NCI-H146 (cell line): ENCODE measurements at places on chromosomes 7 and 10.

DNA sequence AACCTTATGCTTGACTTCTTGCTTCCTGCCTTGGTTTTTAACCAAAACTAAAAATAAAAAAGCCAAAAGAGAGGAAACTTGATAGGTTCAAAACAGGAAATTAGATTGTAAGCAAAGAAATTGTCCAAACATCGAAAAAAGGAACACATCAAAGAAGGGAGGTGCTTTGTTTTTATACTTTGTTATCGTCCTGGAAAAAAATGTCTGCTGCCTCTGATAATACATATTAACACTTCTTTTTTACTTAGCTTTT lies 286.6 kb upstream of the C7orf33 start:
- DNase-seq: no peak

GRCh38 chr10:35268791-35269257 lies 67.5 kb upstream of the CCNY start:
- DNase-seq: no peak

DNA sequence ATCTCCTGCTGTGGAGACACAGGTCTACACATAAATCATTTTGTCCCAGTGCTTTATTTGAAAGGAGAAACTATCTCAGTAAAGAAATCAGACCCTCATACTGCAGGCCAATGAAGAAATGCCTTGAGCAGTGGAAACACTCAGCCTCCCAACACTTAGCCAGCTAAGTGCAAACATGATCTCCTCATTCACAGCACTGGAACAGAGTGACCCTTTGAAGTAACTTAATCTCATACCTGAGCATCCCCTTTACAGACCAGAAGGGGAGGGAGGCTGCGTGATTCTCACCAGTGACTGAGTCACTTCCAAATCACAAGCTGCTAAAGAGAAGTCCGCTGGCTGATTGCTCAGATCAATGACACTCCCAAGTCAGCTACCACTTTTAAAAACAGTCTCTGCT lies 4.5 kb downstream of the CHST15 start:
- no peak for DNase-seq

DNA sequence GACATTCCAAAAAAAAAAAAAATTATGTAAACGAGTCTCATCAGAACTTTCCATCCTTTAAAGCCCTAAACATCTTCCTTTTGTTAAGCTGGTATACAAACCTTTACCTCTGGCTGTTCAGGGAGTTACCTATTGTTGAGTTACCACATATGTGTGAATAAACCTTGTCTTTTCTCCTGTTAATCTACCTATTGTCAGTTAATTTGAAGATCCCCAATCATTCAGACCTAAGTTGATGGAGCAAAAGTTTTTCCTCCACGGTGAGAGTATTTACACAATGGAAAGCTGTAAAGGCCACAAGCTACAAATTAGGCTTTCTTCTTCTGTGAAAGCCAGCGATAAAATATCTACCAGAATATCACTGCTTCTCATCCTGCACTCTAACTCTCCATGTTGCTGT lies 80.3 kb downstream of the SKAP2 start:
- no peak for DNase-seq

- DNase-seq: no peak
These were observed 249.2 kb upstream of the PHF14 start for GRCh38 chr7:10724449-10724848.

GRCh38 chr10:76334255-76334654 lies 902.8 kb downstream of the LRMDA start:
- DNase-seq: no peak

DNA sequence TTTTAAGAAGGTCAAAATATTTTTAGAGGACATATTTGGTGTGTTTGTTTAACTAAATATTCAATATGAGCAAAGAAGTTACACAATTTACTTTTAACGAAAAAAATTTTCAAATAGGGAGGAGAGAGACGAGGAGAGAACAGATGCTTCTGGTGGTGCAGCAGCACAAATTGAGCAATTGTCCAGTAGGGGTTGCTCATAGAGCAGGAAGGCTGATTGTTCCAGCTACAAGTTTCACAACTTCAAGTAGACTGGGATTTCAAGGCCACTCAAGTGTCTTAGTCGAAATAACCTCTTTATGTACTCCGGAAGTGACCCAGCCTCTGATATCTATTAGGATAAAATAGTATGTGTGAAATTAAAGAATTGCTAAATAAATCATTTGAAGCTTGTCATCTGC lies 197.9 kb downstream of the HDAC9 start:
- no peak for DNase-seq

- no peak for DNase-seq
These were observed 73.9 kb upstream of the PDGFA start for GRCh38 chr7:593324-594115.

- DNase-seq: no peak
These were observed 6.9 kb downstream of the C7orf57 start for GRCh38 chr7:48042216-48042615.

- no peak for DNase-seq
These were observed 133.7 kb upstream of the SH2B2 start for GRCh38 chr7:102152672-102153598.

DNA sequence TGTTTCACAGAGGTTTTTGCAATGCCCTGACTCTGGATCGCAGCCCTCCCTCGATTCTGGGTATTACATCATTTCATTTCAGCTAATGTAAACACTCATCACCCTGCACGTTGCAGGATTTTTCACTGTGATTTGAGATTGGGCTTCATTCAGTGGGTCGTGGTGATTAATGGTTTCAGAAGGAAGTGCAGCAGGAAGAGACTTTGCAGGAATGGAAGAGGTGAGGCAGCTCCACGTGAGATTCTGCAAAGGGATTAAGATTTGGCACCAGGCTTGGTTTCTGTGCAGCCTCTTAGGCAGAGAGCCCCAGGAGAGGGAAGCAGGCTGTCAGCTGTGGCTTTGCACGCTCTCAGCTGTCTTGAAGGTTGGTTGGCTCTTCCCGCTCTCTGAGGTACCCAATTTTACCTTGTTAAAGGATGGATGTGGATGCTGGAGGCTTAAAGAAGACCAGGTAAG lies 95.2 kb downstream of the PLCE1 start:
- DNase-seq: peak; percentile 12

DNA sequence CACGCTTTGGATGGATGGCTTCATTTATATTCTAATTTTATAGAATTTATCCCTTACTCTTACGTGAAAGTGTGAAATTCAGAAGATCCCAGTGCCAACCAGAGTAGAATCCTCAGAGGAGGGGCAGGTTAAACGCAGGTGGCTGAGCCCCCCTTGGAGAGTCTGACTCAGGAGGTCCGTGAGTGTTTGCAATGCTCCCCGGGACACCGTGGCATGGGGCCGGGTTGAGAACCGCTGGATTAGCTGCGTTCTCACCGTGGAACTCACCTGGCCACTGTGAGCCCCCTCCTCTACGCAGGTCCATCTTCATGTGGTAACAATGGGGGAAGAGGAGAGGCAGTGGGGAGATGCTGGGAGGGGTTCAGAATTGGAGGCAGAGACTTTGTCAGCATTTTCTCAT lies 638.0 kb upstream of the MKI67 start:
- DNase-seq: no peak

- DNase-seq: no peak
These were observed 82.5 kb downstream of the TMEM168 start for GRCh38 chr7:112707655-112708054.

- DNase-seq: no peak
These were observed 79.8 kb upstream of the ARID5B start for GRCh38 chr10:61821693-61822092.

DNA sequence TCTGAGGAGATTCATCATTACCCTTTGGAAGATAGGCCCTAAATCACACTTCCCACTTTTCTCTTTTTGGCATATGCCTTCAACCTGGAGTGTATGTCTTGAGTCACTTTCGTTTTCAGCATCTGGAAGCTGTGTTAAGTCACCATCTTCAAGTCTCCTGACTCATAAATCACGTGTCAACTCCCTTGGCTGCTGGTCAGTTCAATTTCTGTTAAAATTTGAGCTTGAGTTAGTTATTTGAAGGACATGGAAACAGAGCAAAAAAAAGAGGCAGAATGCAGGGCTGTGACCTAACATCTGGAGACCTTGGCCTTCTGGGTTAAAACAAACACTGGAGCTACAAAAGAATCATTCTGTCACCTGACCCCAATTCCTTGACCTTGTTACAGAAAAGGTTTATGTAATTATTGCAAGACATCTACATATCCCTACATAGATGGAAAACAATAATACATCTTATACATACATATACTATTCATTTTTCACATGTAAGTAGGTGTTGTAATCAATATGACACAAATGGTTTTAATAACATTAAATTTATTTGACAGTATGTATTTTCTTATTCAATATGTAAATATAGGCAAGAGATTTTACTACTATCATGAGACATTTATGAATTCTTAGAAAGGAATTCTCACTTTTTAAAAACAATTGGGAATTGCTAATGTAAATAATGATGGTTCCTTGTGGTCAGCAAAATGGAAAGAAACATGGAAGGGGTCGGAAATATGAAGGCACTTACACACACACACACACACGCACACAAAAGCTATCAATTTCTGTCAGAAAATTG lies 169.7 kb upstream of the PHYHIPL start:
- DNase-seq: no peak

- no peak for DNase-seq
These were observed 101.5 kb downstream of the ZNF92 start for GRCh38 chr7:65475040-65475726.

DNA sequence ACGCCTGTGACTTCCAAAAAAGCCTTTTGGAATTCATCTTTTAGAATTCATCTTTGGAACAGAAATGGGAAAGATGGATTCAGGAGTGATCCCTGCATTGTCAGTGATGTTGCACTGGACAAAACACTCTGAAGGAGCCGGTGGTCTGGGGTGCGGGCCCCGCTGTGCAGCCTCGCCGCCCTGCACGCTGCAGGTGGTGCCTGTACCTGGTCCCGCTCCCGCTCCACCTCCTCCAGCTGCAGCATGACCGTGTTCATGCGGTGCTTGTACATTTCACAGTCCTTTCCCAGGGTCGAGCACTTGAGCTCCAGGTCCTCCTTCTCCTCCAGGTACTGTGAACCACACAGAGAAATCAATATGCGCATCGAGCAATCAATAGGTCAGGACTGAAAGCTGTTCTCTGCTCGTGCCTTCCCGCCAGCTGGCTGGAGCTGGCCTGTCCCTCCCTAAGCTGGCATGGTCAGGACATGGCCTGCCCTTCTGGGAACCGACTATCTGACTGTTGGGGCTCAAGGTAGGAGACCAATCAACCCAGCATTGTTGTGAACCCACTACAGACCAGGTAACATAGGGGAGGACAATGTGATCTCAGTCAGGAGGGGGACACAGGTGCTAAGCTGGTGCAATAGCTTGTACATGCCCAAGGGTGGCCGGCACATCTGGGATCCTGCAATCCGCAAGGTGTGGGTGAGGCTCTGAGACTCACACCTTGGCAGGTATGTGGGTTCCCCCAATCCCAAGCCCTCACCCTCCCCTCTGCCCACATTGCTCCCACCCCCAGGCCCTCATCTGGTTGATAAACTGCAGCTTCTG lies 93.8 kb upstream of the GNA12 start:
- no peak for DNase-seq

- no peak for DNase-seq
These were observed 707.9 kb downstream of the AUTS2 start for GRCh38 chr7:70306173-70306572.

- DNase-seq: no peak
These were observed 342.0 kb upstream of the PODXL start for GRCh38 chr7:131898418-131898817.

DNA sequence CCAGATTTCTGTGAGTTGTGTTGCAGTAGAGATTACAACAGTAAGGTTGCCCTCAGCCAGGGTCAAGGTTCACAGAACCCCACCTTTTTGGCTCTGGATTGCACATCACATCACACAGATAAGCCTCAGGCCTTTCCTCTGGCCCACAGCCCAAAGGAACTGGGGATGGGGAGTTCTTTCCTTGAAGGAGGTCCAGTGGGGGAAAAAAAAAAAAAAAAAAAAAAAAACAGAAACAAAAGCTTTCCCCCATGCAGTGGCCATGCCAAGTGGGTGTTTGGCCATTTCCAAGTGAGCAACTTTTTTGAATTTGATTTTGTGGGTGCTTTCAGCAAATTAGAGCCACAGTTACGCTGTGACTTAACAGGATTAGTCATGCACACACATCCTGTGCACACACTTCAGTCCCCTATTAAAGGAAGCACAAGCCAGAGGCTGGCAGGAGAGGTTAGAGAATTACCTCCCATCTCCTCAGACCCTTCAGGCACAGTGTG lies 79.3 kb upstream of the NANOS1 start:
- DNase-seq: no peak

DNA sequence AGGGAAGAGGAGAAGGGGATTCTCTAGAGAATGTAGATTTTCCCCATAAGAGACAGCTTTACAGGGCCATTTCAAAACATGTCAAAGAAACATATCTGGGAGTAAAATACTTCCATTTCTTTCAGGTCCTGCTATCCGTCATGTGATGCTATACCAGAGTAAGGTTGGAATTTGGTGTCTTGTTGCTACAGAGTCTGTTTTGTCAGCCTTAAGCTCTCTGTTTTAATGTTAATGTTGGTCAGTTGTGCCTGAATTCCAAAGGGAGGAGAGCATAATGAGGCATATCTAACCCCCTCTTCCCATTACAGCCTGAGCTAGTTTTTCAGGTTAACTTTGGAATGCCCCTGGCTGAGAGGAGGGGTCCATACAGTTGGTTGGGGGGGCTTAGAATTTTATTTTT lies 94.7 kb upstream of the CCDC71L start:
- no peak for DNase-seq

DNA sequence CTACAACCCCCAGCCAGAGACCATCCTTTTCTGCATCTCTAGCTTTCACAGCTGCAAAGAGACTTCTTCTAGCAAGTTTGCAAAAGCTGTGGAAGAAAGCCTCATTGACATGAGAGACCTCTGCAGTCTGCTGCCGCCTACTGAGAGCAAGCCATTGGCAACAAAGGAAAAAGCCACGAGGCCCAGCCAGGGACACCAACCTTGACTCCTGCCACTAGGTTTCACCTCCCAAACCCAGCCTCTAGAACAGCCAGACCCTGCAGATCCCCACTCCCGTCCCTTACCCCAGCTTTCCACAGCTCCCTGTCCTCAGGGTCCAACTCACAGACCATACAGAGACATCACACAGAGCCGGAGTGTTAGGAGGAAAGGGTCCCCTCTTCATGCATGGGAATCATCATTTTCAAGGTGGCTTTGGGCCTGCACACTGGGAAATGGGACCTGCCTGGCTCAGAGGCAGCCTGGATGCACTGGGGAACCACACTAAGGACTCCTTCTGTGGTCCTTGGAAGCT lies 14.6 kb upstream of the C10orf53 start:
- DNase-seq: no peak

DNA sequence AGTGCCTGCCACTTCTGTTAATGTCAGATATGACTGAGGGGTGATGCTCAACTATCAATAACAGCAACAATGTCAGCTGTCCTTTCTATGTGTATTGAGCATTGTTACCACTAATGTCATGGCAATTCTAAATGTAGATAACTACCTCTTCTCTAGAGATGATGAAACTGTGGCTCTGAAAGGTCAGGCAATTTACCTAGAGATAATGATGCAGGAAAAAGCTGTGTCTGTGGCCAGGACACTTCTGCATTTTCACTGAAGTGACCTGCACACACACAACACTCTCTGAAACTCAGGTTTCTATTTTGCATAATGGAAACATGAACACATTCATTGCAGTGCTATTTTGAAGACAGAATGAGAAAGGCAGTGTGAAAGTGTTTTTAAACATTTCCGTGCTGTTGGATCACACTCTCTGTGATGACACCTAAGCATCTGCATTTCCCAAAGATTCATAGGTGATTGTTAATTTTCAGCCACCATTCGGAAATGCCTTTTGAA lies 148.2 kb downstream of the KCND2 start:
- no peak for DNase-seq

- no peak for DNase-seq
These were observed 175.9 kb downstream of the EBF3 start for GRCh38 chr10:129788215-129788614.

- peak; percentile 68 for DNase-seq
These were observed 423 bp downstream of the BAZ1B start for GRCh38 chr7:73521636-73522104.

- no peak for DNase-seq
These were observed 77.1 kb downstream of the DNAJC1 start for GRCh38 chr10:21926358-21926925.
